Hypothalamus (tissue), 51 donors: ENCODE measurements at places on chromosomes 3 and 15.

- DNase-seq = no peak
Observed at GRCh38 chr3:151879037-151879436, 5.6 kb downstream of the SUCNR1 start.

DNA sequence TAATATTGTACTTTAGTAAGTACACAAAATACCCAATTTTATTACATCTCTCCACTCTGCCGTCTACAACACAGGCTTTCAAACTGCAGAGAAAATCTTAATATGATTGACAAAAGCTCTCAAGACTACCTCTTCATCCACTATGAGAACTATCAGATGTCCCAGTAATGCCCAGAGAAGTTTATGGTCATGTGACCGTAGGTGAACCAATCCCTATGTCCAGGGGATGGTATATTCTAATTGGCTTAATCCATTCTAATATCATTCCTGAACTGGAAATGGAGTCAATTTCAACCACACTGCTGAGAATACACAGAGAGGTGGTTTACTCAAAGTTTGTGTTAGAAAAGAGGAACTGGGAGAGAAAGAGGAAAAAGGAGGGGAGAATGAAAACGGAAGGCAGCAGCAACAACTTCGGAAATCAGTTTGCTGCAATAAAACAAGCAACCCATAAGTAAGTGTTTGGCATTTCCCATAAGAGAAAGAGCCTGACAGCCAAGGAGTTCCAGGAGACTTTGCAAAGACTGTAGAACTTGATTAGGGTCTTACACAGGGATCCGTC is 7.3 kb downstream of the SST start:
- DNase-seq = no peak

DNA sequence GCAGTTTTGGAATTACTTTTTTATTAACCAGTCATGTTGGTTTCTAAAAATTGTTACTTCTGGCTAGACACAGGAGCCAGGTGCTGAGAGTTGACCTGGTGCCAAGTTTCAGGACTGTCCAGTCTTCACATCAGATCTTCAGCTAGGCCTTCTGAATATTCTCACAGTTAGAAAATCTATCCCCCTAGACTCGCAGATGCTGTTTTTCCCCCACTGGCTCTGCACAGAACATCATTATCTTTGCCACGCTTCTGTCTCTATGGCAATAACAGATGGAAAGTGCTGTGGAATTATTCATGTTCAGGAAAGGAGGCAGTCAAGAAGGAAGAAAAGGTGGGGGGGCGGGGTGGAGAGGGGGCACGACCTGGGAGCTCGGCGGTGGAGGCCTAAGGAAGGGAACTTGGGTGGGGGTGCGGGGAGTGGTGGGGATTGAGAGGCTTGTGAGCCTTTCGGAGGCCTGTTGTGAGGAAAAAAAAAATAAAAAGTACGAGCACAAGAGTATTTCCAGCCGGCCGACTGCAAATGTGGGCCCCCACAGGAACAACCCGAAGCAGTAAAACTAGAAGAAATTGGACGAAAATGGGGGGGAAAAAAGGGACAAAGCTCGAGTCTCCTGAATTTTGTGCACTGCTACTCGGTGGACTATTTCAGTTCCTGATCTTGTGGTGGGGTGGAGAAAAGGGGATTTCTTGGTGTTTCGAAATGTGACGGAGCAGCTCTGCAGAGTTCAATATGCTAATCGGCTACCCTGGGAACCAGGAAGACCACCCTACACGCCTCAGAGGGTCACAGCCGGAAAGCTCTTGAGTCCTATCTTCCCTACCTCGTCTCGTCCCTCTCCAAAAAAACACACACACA is 1.5 kb upstream of the SKIL start:
- DNase-seq = no peak

GRCh38 chr3:129673012-129673411 is 66.5 kb upstream of the PLXND1 start:
- DNase-seq = no peak

GRCh38 chr3:195900436-195901355 is 7.7 kb downstream of the TNK2 start:
- peak; percentile 87 for DNase-seq

DNA sequence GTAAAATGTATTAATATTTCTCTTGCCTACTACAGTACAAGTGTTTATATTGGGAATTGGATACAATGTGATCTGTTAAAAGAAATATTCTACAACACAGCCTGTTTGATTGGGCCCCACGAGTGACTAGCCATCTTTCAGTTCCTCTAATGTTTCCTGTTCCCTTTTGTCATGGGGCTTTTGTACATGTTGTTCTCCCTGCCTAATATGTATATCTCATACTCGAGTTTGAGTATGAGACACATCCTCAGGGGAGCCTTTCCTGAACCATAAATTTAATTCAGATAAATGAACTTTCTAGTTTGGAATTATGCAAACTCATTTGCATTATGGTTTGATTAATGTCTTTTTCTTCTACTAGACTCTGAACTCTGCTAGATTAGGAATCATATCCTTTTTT is 65.5 kb downstream of the MEF2A start:
- no peak for DNase-seq

DNA sequence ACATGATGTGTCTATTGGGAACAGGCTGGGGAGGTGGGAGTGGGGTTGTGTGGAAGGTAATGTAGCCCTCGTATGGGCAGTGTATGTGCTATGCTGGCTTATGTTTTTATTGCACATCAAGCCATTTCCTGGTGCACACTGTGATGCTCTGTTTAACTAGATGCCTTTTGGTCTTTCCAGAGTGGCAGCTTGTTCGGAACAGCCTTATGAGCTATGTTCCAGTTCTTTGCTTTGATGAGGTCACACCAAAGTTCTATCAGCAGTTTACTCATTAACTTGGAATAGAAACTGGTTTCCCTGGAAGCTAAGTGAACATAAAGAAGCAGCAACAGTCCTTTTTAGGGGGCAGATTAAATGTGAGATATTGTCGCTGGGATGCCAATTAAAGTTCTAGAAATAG is 133.9 kb downstream of the DIPK2A start:
- no peak for DNase-seq

GRCh38 chr3:138124188-138124587 is 8.0 kb downstream of the A4GNT start:
- no peak for DNase-seq

- no peak for DNase-seq
Observed at GRCh38 chr15:57526615-57527014, 65.1 kb upstream of the MYZAP start.

GRCh38 chr3:183151821-183152351 is 10.6 kb downstream of the LAMP3 start:
- no peak for DNase-seq

- no peak for DNase-seq
Observed at GRCh38 chr3:156681002-156681401, 6.6 kb downstream of the TIPARP start.
